ENCODE measurements at places on chromosomes 1 and 21.

- no peak for DNase-seq
Measured at GRCh38 chr21:43783098-43783700, 6.2 kb upstream of the RRP1 start.

DNA sequence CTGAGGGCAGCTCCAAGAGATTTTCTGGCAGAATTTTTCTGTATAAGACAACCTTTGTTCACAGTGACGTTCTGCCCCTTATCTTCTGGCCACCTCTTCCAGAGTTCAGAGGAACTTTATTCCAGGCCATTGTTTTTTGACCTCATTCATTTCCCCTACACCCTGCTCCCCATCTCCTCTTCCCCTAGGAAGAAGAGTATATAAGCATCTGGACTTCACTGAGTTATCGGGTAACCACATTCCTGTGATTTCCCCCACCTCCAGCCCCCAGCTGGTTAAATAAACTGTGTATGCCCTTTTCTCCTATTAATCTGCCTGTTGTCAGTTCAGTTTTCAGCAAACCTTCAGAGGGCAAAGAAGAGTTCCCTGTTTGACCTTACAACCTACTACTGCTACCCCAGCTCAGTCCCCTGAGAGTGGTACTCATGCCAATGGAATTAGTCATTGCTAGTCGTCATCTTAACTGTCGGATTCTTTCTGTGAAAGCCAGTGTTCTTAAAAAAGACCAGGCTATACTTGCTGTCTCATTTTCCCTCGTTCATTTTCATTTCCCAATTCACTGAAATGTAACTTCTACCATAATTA lies 14.3 kb upstream of the ALG14 start:
- peak; percentile 55 for DNase-seq

GRCh38 chr1:110674337-110675059 lies at the start of gene KCNA3:
Gene KCNA3 (minus strand): TSS chr1:110674940. CDS start chr1:110674809, 131 bp downstream.
- no peak for DNase-seq

DNA sequence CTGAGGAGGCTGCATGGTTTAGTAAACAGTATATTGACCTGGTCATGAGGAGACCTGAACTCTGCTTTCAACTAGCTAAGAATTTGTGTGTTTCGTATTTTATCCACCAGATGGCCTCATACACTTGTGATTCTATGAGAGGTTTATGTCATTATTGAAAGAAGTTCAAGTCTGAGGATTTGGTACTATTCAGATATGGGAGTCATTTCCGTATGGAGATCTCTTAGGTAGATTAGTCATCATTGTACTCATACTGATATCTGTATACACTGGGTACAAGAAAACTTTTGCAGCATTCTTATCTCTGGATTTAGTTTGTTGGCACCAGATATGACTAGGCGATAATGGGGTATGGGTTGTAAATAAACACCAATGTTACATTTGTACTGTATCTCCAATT lies 26.6 kb downstream of the ATF6 start:
- DNase-seq: peak; percentile 8

DNA sequence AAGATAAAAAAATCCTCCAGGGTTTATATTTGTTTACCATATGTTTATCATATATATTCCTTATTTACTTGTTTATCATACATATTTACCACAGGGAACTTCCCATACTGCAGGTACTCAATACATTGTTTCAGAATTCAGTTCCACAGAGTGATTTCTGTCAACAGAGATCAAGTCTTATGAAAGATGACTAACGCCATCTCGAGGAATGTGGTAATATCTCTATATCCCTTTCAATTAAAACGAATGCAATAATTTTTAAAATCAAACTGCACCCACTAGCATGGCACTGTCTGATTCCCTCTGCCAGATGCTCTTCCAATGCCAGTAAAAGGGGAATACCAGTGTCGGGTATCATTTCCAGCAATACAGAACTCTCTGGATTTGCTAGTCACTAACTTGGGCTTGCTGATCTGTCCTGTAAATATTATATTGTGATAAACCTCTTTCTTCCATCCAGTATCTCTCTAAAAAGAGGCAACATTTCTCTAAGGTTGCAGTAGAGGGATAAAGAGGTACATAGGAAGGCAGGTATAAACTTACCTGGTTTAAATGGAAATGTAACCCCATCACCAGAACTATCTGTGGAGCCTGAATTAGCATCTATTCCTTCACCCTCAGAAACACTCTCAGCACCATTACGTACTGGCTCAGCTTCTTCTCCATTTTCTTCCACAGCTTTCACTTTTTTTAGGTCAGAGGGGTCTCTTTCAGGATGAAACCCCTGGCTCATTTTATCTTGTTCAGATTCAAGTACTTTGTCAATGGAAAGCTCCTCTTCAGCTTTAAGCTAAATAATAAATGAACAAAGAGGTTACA lies 112.3 kb upstream of the HP1BP3 start:
- DNase-seq: no peak

- DNase-seq: no peak
Measured at GRCh38 chr1:9833632-9834031, 9.9 kb upstream of the CLSTN1 start.

- no peak for DNase-seq
Measured at GRCh38 chr1:62342270-62342669, 23.0 kb upstream of the KANK4 start.

- DNase-seq: no peak
Measured at GRCh38 chr1:151853411-151853943, at the start of gene THEM5. Gene THEM5 (minus strand): TSS chr1:151853712. CDS start chr1:151853565, 147 bp downstream.

- DNase-seq: no peak
Measured at GRCh38 chr1:62222321-62222720, 27.7 kb downstream of the L1TD1 start.

- DNase-seq: no peak
Measured at GRCh38 chr1:98453066-98453465, 208.5 kb upstream of the SNX7 start.

Measured in HuH-7.5 (cell line).